ENCODE measurements at places on chromosomes 7 and 10.

DNA sequence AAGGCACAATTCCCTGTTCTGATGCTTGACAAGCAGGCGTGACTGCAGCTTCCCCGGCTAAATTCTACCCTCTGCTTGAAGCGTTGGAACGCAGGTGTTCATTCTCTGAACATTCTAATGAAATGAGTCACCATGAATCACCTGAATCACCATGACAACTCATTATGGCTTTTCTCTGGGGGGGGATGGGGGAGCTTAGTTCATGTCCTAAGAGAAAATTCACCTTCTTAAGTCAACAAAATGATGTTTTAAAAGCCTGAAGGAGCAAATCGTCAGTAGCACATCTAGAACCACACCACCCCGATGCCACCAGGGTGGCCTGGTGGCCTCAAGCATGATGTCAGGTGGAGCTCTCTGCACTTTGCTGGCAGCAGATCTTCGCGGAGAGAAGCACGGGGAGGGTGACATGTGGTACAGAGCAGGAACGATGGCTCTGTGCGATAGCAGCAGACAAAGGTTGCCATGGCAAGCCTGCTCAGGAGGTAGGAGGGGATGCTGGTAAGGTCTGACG lies 33.7 kb downstream of the DDC start:
- DNase-seq: no peak

- no peak for DNase-seq
Measured at GRCh38 chr10:111221682-111222480, 145.1 kb downstream of the ADRA2A start.

DNA sequence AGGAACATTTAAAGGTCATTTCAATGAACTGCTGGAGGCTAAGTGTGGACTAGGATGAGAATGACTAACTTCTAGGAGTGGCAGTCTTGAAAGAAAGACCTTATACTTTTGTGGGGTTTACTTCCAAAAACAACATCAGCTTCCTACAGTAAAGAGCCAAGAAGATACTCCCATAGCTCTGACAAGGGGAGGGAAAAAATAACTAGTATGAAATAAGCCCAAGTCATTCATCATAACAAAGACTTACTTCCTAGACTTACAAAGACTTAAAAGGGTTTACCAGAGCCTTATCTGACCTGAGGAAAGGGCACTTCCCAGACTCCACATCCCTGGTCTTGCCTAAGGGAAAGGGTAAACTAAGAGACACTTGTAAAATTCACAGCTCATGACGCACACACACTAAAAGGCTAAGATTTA lies 31.7 kb downstream of the ARHGAP12 start:
- DNase-seq: no peak

- DNase-seq: no peak
Measured at GRCh38 chr10:12526311-12526710, 177.0 kb downstream of the CAMK1D start.

DNA sequence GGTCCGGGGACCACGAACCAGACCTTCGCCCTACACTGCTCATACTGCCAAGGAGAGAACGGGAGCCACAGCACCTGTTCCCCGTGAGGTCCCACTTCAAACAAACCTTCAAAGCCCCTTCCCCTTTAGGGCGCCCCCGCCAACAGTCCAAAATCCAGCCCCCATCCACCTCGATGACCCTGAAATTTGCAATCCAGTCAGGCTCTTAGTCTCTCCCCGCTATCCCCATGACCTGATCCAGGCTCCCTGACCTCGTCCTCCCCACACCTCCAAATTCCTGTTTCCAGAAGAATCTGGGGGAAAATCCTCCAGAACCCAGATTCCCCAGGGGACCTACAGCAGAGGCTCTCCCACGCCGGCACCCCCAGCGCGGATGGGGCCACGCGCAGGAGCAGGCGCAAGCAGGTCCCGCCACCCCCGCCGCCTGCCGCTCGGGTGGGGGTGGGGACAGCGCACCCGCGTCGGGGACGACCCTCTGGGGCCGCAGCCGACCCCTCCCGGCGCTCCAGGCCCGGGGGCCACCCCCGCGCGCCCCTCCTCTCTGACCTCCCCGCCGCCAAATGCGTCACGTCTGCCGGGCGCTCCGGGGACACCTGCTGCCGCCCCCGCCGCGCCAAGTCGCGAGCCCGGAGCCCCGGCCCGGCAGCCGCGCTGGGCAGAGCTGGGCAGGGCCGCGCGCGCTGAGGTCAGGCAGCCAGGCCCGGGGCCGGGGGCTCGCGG lies 753 bp downstream of the CAMK2B start:
- no peak for DNase-seq

DNA sequence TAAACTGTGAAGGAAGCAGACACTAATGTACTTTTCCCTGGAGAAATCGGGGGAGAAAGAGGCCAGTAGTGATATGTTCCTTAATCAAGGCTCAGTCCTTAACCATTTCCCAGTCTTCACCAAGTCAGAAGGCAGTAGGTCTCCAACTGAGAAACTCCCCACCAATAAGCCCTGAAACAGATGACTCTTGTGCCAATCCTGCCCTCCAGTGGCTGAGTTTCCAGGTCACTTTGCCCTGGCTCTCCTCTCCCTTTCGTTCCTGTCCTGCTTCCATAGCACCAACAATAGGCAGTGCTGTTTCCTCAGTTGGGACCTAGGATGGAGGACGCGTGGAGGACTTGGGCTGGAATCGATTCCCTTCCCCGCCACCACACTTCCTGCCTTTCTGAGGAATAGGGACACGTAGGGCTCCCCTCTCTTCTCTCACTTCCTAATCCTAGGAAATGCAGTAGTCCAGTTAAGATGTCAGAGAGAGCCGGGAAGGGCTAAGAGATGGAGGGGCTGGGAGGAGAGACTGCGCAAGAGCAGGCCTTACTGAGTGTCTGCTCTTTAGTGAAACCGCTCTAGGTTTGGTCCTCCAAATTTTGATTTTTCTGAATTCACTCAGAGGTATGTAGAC lies 23.4 kb downstream of the ATOH7 start:
- DNase-seq: no peak

GRCh38 chr10:16649757-16650156 lies 128.1 kb upstream of the C1QL3 start:
- no peak for DNase-seq

DNA sequence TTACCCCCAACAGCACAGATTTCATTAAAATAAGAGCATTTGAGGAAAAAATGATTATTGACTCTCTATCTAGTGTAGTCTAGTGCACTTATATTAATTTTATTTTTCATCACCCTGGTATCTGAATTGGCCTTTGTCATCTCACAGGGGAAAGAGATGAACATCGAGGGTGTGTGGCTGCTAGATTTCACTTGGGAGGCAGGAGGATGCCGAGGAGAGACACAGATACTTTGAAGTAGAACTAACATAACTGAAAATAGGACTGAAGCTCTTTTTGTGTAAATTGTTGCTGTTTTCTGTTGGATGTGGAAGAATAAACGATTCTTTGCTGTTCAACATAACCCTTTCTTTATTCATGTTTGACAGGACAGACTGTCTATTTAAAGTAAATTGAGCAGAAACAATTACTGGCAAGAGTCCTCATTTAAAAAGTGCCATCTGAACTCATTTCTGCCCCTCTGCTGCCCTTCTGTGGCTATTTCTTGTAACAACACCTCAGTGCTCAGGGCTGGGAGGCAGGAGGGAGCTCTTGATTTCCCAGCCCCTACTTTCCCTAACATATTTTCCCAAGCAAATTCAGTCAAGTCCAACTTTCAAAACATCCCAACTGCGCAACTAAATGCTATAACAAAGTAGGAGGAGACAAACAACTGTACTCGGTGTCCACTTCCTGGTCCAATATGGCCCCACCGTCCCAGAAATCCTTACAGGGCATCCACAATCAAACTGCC lies 15.6 kb downstream of the LYZL1 start:
- no peak for DNase-seq
